ENCODE measurements at places on chromosomes 13 and 19.

DNA sequence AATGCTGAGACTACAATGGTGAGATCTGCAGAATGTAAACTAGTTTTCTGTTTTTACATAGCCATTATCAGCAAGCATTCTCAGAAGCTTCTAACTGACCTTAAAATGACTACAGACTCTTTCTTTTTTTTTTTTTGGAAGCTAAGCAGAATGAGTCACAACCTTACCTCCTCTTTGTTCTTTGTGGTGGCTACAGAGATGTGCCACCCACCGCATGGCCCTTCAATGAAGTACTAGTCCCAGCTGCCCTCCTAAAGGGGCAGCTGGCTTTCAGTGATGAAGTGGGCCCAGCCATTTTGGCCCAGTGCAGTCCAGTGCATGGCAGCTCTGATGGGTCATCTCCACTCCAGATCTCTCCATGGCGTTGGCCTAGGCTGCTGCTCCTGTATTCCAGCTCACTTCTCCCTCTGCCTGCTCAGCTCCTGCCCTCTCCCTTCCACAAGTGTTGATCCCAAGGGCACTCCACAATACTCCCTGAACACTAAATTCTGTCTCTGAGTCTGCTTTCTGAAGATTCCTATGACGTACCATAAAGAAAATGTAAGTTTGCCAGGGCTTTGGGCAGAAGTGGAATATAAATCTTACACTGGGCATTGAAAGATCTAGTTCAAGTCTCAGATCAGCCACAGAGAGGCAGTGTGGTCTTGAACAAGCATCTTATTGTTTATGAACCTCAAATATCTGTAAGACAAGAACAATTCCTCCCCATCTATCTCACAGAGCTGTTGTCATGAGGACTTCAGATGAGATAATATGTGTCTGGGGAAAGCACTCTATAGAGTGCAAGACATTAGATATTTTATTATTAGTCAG, 85.6 kb downstream of the RXFP2 start:
- peak; percentile 21 for DNase-seq

- DNase-seq = peak; percentile 91
These were observed 67.4 kb downstream of the KCNRG start for GRCh38 chr13:50082426-50083281.

GRCh38 chr19:5585461-5586299, 17.9 kb upstream of the TINCR start:
- DNase-seq = peak; percentile 80

- DNase-seq = no peak
These were observed 130.7 kb downstream of the MYO16 start for GRCh38 chr13:108760129-108760528.

GRCh38 chr19:10283301-10284064, 3.3 kb upstream of the ICAM4 start:
- no peak for DNase-seq

- DNase-seq = no peak
These were observed 16.9 kb upstream of the MYCBP2 start for GRCh38 chr13:77343841-77344240.

DNA sequence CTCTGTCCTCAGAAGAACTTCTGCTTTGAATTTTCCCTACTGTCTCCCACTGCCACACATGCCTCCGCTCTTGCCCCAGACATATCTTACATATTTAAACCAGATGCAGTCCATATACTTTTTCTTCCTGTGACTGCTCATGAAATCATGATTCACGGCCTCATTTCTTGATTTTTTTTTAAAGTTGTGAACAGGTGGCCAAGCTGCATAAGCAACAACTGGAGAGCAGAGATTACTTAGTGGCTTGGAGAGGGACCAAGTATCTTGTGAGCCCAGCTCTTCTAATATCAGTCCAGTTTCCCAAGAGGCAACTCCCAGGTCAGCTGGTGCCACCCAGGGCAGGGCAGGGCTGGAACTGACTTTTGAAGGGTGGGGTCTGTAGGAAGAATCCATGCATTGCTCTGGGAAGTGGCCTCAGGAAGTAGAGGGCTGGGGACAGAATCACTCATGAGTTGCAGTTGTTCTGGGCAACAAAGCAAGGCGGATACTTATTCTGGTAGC, 152.4 kb downstream of the LMO7 start:
- DNase-seq = no peak

GRCh38 chr13:62280590-62280989, 864.9 kb upstream of the PCDH20 start:
- DNase-seq = no peak

GRCh38 chr13:29507356-29507755, 88.1 kb downstream of the SLC7A1 start:
- no peak for DNase-seq

DNA sequence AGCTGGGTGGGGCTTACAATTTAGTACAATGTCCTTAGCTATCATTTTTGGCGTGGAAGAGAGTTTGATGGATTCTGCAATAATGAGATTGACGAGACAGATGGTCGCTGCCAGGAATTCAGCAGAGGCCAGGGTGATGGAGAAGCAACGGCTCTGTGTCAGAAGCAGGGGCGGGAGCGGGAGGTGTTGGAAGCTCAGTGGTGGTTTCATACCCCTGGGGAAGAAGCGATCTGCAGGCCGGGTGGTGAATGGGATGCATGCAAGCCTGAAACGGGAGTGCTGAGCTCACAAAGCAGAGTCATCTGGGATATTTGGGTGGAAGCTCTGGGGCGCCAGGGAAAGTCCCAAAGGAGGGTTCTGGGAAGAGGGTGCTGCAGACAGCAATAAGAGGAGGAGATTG, 370.8 kb downstream of the ZNF536 start:
- DNase-seq = no peak

GRCh38 chr13:100658363-100658762, 16.2 kb downstream of the TMTC4 start:
- DNase-seq = no peak

DNA sequence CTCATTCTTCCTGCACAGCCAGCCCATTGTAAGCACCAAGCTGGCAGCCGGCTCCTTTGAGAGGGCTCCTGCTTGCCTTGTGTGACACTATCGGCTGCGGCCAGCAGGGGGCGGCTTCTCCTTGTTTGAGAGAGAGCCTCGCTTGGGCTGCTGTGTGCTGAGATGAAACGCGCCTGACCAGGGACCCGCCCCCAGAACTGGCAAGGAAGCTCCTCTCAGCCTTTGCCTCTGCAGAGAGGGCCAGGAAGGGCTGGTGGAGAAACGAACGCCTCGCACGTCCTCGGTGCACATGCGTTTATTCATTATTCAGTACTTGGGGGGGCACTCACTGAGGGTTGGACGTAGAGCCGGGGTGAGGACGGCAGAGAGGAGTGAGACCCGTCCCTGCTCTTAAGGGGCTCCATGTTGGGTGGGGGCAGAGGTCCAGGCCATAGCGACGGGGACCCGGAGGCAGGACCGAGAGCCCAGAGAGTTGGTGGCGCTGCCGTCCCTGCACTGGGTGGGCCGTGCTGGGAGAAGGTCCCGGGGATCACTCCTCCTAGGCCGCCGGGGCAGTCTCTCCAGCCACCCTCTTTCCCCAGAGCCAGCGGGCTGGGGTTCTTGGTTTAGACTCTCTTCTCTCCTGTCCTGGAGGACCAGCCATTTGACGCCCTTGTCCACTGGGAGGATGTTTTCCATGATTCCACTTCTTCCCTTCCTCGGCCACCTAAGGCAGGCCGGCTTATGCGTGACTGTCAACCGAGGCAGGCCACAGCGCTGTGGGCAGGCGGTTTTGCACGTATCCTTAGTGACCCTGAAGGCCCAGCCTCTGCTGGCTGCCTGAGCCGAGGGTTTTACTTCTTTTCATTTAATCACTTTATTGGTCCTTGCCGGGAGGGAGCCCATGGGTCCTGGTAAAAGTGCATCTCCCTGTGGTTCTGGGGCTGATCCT, 174.5 kb downstream of the KATNAL1 start:
- peak; percentile 97 for DNase-seq

DNA sequence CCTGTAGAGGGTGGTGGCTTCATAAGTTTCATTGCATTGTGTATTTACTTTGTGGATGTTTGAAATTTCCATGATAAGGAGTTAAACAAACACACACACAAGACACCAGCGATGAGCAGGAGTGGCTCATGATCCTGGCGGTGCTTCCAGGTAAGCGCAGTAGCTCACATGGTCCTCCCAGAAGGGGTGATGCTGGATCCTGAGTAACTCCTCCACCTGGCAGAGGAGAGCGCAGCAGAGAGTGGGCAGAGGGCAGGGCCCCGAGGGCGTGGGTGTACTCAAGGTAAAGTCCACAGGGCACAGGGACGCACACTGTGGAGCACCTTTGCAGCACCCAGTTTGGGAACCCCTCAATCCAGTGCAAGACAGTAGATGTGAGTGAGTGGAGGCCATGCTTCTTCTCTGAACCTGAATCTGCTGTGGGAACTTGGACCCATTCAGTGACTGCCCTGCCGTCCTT, 54.0 kb downstream of the RFX2 start:
- no peak for DNase-seq

DNA sequence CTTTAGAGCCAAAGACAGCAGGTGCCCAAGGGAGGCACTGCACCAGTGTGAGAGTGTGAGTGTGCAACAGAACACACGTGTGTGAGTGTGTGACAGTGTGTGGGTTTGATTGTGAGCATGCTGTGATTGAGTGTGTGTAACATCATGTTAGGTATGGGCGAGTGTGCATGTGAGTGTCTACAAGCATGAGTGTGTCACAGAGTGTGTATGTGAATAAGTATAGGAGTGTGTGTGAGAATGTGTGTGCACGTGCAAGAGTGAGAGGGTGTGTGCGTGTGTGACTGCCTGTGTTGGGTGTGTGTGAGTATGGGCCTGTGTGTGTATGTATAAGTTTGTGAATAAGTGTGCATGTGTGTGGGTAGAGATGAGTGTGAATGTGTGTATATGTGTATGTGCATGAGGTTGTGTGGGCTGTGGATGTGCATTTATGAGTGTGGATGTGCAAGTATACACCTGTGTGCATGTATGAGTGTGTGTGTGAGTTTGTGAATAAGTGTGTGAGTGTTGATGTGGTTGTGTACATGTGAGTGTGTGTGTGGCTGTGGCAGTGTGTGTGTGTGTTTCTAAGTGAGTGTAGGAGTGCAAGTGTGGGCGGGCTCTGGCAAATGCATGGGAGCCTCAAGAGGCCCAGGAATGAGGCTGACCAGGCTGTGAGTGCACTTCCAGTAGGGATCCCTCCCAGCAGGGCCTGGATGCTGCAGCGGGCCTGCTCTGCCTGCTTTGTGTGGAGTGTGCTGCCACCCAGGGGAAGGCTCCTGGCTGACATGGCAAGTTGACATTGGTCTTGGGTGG, 198.4 kb downstream of the COL4A1 start:
- DNase-seq = peak; percentile 91

DNA sequence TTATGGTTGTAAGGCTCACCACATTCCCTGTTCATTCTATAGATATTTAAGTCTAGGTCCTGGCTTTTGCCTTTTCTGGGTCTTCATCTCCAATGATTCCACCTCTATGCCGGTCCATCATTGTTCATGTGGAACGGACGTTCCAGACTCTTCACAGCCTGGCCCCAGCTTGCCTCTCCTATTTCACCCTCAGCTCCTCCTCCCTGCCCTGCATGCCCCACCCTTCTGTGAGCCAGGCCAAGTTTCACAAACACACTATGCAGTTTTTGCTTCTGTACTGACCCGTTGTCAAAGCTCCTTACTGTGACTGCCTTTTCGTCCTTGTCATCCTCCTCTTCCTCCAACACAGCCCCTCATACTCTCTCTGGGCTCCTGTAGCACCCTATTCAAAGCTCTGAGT, 31.3 kb downstream of the TEX26 start:
- DNase-seq = no peak

- no peak for DNase-seq
These were observed 946.3 kb upstream of the PCDH9 start for GRCh38 chr13:68176475-68176874.

GRCh38 chr19:788983-789700, 8.1 kb upstream of the PTBP1 start:
- peak; percentile 77 for DNase-seq

DNA sequence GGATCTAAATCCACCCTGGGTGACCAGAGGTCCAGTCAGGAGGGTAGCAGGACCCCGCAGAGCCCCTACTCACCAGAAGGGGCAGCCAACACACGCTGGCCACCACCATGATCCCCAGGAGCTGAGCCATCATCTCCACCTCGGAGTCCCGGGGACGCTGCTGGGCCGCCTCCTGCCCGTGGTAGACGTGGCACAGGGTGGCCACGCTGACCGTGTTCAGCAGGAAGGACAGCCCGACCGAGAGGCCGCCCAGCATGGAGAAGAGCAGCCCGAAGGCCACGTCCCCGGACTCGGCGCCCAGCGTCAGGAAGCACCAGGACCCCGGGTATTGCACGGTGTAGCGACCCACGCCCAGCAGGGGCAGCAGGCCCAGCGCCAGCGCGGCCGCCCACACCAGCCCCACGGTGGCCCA, 6.9 kb downstream of the TBXA2R start:
- DNase-seq = peak; percentile 46

GRCh38 chr13:24038405-24038804, 122.1 kb upstream of the SPATA13 start:
- peak; percentile 57 for DNase-seq

- DNase-seq = peak; percentile 96
These were observed 3.5 kb downstream of the LIPE start for GRCh38 chr19:42423462-42424344.

DNA sequence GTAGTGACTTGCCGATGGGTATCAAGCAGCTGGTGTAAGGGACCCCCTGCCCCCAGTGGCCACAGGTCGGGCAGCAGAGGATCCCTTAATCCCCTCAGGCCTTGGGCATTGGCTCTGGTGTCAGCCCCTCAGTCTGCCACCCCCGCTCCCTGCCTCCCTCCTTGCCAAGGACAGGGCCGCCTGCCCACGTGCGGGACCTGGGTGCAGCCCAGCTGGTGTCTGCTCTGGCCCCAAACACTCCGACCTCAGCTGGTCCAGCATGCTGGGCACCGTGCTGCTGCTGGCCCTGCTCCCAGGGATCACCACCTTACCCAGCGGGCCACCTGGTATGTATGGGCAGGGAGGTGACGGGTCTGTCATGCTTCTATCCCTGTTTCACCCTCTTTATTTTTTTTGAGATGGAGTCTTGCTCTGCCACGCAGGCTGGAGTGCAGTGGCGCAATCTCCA, at the start of gene TGFBR3L:
TGFBR3L (plus strand) TSS at position 233 of the 448 bp plus-strand sequence.
- DNase-seq = no peak

Measured in mesendoderm (in vitro differentiated cells).